Kidney epithelial cell (primary cell): ENCODE measurements at places on chromosomes 3 and 15. TPM values are rescaled to one million over a fixed set of nuclear protein-coding genes. Genes with fewer than 3 reads are reported as not detected.

DNA sequence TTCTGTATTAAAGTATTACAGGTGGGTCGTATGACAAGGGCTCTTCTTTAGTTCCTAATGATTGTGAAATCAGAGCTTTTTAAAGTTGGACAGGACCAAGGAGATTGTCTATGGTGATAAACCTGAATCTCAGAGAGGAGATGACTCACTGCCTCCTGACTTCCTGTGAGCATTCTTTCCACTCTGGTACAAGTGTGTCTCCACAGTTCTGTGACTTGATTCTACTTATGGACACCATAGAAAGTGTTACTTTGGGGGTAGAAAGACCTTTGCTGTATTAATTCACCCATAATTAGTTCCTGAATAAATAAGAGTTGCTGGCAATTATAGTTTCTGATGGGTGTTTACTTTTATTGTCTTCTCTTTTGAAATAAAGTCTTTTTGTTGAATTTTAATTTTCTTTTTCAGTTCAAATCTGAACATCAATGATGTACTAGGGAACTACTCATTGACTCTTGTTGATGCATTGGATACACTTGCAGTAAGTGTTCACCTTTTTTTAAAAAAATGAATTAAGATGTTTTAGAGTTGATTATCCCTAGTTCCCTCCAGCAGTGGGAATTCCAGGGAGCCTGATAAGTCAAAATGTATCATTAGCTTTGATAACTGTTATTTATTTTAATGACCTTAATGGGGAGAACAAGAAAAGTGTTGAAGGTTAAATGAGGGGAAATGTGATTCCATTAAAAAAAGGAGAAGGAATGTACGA is 7.4 kb downstream of the EDEM1 start:
- DNase-seq, result peak; percentile 82

DNA sequence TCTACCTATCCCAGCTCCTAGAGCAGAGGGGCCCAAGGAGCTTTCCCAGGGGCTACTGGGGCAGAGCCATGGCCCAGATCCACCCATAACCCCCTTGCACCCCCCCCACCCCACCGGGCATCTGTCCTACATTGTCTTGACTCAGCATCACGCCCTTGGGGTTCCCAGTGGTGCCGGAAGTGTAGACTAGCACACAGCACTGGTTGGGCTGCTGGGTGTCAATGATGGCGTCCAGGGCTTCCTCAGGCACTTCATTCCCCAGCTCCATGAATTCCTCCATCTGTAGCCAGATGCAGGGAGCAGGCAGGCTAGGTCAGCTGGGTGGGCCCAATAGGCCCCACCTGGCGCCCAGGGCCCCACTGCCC is 33.2 kb downstream of the IDH3A start:
- no peak for DNase-seq

Gene SEMA6D
- 1.7 and 1.8 TPM in 2 replicates for total RNA-seq

Gene B3GNT5
- 21.1 and 27.6 TPM in 2 replicates for total RNA-seq

GRCh38 chr3:117671722-117672318 is 962.2 kb downstream of the TUSC7 start:
- no peak for DNase-seq

GRCh38 chr3:62873451-62873760 is 1.8 kb downstream of the CADPS start:
- no peak for DNase-seq

Gene NPTN
- 96.5 and 99.9 TPM in 2 replicates for total RNA-seq

- DNase-seq, result no peak
These were observed 53.7 kb downstream of the NMD3 start for GRCh38 chr3:161274691-161275298.

- no peak for DNase-seq
These were observed 15.0 kb upstream of the CACNA2D2 start for GRCh38 chr3:50518436-50518835.

DNA sequence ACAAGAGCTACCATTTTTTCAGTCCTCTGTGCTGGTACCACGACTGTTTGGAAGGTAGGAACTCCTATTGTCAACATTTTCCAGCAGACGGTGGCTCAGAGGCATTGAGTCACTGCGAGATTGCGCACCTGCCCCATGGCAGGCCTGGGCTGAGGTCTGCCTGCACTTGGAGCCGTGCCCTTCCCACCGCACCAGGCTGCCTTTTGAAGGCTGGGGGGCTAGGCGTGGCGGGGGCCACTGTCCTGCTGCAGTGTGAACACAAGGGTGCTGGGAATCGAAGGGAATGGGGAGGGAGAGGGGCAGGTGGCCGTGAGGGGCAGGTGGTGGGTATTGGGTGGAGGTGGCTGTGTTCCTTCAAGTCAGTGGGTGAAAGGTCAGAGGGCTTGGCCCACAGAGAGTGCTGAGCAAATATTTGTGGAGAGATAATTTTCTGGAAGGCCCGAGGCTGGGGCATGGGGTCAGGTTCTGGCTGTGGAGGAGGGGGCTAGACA is 16.3 kb downstream of the SNX33 start:
- DNase-seq, result no peak

Gene LRRC28
- total RNA-seq, result 28.0 and 34.2 TPM in 2 replicates

Gene MYL3
- total RNA-seq, result 0.54 and 2.7 TPM in 2 replicates

- no peak for DNase-seq
These were observed at the start of gene NRROS for GRCh38 chr3:196639483-196640296. TSS of gene NRROS (plus strand) at chr3:196639694. CDS start at chr3:196654540, 14,846 bp downstream.

DNA sequence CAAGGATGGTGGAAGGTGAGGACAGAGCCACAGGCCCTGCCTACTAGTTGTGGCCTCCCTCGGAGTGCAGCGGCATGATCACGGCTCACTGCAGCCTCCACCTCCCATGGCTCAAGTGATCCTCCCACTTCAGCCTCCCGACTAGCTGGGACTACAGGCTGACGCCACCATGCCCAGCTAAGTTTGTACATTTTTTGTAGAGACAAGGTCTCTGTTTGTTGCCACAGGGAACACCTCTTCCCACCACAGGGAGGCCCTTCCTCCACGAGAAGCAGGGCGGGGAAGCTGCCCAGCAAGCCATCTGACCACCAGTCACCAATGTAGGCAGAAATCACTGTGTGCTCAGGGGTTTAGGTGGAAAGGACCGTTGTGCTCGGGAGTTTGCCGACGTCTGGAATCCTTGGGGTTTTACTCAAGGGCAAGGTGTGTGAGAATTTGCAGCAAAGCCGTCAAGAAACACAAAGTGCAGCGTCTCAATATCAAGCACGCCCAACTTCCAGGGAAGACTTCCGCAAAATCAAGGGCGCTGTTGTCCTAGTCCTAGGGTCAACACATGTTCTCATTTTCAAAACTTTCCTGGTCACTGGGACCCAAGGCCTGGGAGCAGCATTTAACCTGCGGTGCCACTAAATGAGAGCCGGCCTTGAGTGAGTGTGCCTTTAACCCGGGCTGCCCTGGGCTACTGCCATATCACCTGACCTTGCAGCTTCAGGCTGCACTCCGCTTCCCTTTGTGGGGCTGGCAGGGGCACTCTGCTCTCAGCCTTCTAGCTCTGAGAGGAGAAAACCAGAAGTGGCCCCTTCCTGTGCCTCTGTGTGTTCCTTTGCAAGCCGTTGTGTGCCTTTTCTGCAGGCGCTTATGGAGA is 65.7 kb downstream of the SLC12A8 start:
- DNase-seq, result no peak

Gene PLA2G4E
- total RNA-seq, result not detected in 2 replicates

Gene FANCD2
- total RNA-seq, result 16.6 and 18.6 TPM in 2 replicates

- no peak for DNase-seq
These were observed 30.0 kb downstream of the CHST14 start for GRCh38 chr15:40500568-40501330.

DNA sequence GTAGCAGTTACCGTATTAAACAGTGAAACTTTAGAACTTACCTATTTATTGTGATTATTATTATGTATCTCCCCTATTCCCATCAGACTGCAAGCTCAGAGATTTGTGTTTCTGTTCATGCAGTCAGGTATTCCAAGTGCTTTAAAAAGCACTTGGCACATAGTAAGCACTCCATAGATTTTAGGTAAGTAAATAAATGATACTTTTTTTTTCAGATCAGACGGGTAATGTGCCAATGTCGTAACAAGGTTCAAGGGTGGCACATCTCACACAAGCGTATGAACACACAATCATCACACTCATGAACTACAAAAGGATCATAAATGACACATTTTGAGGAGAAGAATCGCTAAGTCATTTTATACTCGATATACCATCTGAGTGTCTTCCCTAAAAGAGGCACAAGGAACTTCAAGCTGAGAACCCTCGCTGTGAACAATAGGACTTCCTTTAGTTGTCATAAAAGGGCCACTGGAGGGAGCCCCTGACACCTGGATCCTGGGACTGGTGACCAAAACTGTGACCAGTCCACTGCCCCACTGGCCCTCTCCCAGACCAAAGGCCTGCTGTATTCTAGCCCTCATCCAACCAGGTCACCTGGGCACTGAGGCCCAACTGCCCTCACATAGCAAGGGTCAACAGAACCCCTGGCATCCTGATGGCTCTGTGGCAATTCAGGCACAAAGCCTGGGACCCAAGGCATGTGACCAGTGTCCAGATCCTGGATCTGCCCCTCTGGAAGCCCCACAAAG is 32.1 kb downstream of the KIF9 start:
- DNase-seq, result no peak

- DNase-seq, result no peak
These were observed 15.9 kb downstream of the ABHD2 start for GRCh38 chr15:89104172-89104564.

- DNase-seq, result peak; percentile 67
These were observed 40.4 kb downstream of the WHAMM start for GRCh38 chr15:82849556-82850512.

GRCh38 chr15:75368689-75369239 is 357 bp upstream of the MAN2C1 start:
- no peak for DNase-seq

DNA sequence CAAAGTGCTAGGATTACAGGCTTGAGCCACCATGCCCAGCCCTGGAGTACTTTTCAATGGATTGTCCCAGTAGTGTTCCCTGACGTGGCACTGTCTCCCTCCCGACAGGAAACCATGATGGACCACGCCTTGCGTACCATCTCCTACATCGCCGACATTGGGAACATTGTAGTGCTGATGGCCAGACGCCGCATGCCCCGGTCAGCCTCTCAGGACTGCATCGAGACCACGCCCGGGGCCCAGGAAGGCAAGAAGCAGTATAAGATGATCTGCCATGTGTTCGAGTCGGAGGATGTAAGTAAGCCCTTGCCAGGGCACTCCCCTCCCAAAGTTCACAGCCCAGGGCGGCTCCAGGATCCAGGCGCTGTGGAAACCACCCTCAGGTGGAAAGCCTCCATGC is 168.1 kb downstream of the NSMCE3 start:
- DNase-seq, result no peak

DNA sequence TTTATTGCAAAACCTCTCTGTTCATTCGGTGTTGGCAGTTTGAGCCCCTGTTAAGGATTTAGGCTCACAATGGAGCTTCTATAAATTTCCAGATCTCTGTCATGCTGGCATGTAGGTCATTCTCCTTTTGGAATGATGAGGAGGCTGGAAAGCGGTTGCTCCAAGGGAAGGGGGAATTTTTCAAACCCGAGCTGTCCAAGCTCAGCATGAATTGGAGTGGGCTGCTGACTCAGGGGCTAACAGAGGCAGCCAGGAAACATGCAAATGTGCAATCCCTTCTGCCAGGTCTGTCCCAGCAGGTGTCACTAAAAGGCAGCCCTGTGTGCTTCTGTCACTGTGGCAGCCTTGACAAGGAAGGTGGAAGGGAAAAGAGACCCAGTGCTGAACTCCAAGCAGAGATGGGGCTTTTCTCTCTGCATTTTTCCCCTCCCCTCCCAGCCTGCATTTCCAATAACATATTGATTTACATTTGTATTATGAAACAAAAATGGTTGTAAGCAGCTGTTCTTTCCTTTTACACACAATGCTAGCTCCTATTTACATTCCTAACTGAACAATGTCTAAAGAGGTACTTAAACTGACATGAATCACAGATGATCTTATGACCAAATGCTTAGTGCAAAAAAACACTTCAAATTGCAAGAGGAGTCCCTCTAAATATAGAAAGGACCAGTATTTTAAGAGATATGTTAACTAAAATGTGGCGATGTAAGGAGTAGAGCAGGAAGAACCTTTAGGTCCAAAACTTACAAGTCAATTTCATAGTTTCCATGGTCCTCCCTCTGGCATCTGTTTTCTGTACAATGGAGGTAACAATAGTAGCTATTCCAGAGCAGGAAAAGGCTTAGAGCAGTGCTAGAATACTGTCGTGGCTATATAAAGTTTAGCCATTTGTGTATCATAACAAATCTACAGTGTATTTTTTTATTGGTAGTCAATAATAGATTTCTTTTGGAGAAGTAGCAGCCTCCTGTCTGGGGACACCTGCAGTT is 84.5 kb upstream of the ATP10A start:
- no peak for DNase-seq

Gene PLA1A
- 0.75 and 1.4 TPM in 2 replicates for total RNA-seq

Gene ZBBX
- total RNA-seq, result 1.1 and 3.5 TPM in 2 replicates

DNA sequence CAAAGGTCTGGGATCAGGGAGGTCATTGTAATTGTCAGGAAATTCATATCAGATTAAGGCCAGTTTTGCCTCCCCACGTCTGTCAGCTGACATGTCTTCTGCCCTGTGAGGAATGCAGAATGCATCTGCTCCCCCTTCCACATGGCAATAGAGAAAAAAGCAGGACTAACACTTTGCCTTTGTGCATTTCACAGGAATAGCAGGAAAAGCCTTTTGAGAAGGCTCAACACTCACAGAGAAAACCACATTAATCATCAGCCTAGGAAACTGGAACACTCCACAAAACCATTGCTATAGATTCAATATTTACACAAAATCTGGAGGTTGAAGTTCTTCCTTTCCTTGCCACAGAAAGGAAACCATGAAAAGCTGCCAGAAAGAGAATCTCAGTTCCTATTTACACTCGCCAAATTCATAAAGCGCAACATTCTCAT is 165.2 kb upstream of the HES1 start:
- DNase-seq, result no peak

- DNase-seq, result no peak
These were observed 46.8 kb downstream of the PRICKLE2 start for GRCh38 chr3:64178419-64178818.

- no peak for DNase-seq
These were observed 7.6 kb downstream of the EPHB3 start for GRCh38 chr3:184568924-184569829.

DNA sequence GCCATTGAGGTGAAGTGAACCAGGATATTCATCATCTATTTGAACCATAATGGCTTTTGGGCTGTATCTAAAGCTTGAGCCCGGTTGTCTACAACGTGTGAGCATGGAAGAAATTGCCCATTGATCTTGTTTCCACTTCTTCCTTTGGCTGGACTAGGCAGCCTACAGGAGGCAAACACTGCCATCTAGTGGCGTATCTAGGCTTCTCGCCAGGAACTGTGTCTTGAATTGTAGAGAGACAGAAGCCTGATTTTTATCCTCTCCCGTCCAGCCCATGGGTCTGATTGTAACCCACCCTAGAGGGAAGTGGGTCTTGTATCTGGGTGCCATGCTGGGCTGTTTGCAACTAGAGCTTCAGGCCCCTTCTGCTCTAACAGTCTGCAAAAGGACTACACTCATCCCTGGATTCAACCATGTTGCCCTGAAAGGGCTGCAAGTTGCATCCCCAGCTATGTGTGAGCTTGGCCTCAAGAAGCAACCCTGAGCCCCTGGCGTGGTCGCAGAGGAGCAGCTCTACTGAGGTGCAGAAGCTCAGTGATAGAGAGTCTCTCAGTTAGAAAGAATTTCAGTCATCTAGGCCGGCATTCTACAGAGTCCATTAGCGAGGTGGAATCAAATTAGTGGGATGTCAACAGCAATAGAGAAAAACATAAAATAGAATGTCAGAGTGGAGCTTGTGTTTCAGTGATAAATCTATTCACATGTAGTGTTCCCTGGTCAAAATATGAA is 170.2 kb upstream of the UMPS start:
- DNase-seq, result peak; percentile 29

- no peak for DNase-seq
These were observed 50.8 kb upstream of the MUC13 start for GRCh38 chr3:124985349-124985748.

Gene SLCO2A1
- 2.5 and 3.6 TPM in 2 replicates for total RNA-seq

- DNase-seq, result no peak
These were observed 143.7 kb downstream of the TJP1 start for GRCh38 chr15:29678504-29679034.

Gene CACNA1D
- 0.21 and 0.55 TPM in 2 replicates for total RNA-seq
